Common myeloid progenitor, CD34-positive (primary cell): ENCODE measurements at places on chromosomes 13 and 19.
A peak's percentile ranks its signal among the peaks of the same experiment; 100 is the strongest.

DNA sequence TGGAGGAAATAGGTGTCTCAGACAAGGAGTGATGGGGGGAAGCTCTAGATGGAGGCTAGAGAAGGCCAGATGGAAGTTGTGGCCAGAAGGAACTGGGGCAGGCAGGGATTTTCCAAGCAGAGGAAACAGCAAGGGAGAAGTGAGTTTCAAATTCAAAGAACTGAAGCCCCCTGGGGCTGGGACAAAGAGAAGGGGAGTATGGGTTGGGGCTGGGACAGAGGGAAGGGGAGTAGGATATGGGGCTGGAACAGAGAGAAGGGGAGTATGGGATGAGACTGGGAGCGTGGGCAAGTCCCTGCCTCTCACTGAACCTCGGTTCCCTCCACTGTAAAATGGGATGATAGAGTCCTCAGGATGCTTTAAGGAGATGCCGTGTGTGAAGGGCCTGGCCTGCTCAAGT is 1.9 kb upstream of the GTF2F1 start:
- DNase-seq: no peak

GRCh38 chr13:66543780-66544179 is 686.4 kb downstream of the PCDH9 start:
- no peak for DNase-seq

DNA sequence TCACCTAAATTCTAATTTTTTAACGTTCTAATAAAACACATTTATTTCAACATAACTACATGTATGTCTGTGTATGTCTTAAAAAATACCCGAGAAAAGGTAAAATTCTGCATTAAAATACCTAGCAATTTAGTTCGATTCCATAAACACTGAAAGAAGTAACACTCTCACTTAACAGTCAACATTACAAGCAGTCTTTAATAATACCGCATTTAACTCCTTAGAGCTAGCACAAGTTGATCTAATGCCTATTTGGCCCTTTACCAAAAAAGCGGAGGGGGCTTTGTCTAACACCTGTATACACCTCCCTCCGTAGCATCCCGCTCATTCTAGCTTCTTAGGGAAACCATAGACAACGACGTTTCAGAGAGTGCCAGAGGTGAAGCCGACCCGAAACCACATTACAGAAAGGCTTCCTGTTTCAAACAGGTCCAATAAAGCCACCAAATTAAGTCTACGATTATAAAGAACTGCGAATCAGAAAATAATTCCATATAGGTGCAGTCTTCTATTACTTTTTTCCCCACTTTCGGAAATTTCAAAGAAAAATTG is 1.2 kb downstream of the SPART start:
- DNase-seq: peak; percentile 62

- no peak for DNase-seq
Measured at GRCh38 chr19:2336528-2337328, 8.2 kb downstream of the SPPL2B start.

- no peak for DNase-seq
Measured at GRCh38 chr13:113939944-113940297, 34.0 kb downstream of the C13orf46 start.

GRCh38 chr13:33262062-33262487 is 23.5 kb downstream of the STARD13 start:
- no peak for DNase-seq

DNA sequence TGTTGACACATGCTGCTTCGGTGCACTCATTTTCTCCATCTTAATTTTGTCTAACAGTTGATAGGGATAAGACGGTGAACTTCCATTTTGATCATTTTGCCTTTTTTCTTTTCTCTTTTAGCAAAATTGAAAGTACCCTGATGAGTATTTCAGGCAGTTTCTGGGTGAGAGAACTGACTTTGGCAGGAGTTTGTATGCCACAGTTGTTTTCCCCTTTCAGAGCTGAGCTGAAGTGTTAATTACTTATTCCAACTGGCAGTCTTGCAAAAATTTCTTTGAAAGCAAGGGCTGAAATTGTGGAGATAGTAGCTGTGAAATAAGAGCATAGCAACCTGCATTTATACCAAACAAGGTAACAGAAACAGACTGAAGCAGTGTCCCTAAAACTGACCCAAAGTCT is 180.2 kb downstream of the SLITRK5 start:
- no peak for DNase-seq

DNA sequence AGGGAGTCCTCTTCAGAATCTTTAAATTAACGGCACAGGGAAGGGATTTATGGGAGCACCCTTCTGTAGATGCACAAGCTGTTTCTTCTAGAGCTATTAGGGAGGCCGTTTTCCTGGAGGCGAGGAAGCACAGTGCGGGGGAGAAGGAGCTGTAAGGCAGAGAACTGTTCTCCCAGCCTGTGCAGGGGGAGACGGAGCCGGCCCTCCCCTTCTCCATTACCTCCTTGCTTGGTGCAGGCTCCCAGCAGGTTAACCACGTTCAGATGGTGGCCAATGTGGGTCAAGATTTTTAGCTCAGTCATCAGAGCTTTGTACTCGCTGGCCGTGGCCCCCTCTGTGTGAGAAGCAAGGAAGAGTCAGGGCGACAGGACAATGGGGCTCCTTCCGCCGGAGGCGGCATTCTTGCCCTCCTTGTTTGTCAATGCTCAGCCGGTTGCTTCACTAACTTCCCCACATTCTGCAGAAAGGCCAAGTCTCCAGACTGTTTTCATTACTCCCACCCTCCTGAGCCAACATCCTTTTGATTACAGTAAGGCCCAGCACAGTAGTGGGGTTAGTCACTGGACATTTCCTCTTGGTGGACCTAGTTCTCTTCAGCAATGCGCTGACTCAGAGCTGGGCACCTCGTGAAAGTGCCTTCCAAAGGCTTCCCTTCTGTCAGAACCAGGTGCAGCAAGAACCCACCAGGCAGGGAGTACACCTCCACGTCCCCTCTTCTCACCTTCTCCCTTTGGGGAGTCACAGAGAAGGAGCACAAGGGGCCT is 165.4 kb downstream of the FLT1 start:
- no peak for DNase-seq
